Hair follicular keratinocyte (primary cell): ENCODE measurements at places on chromosomes 2 and 18. TPM values are rescaled to one million over a fixed set of nuclear protein-coding genes. Genes with fewer than 3 reads are reported as not detected.

Gene MREG
- total RNA-seq: 23.5 and 32.2 TPM in 2 replicates

Gene PRKAG3
- total RNA-seq: not detected in 2 replicates

Gene RAB17
- total RNA-seq: 2.7 and 4.8 TPM in 2 replicates

Gene C2orf81
- 3.6 and 4.8 TPM in 2 replicates for total RNA-seq

Gene CHRND
- not detected in 2 replicates for total RNA-seq

Gene NTSR2
- total RNA-seq: not detected in 2 replicates

Gene FBXO48
- 0.72 and 0.78 TPM in 2 replicates for total RNA-seq

Gene ZSWIM2
- not detected in 2 replicates for total RNA-seq

Gene ALKAL2
- total RNA-seq: not detected in 2 replicates

Gene PROM2
- 5.9 and 7.9 TPM in 2 replicates for total RNA-seq

Gene TDRD15
- not detected in 2 replicates for total RNA-seq

Gene ADRA2B
- 0.08 TPM in 1 of 2 replicates, not detected in the other for total RNA-seq

Gene DSG3
- total RNA-seq: 72.8 and 139 TPM in 2 replicates

Gene CFC1
- not detected in 2 replicates for total RNA-seq

Gene MBD2
- total RNA-seq: 45.1 and 55.5 TPM in 2 replicates

Gene ASB18
- total RNA-seq: not detected in 2 replicates

Gene ANKRD23
- 0.65 and 0.78 TPM in 2 replicates for total RNA-seq

Gene PAX8
- total RNA-seq: 3.5 and 3.7 TPM in 2 replicates

Gene TEKT4
- total RNA-seq: not detected in 2 replicates

Gene ALPG
- total RNA-seq: not detected in 2 replicates

Gene CCDC148
- total RNA-seq: 0.19 TPM in 1 of 2 replicates, not detected in the other

Gene PTRHD1
- total RNA-seq: 31.9 and 32.5 TPM in 2 replicates

Gene PRSS56
- not detected in 2 replicates for total RNA-seq

Gene CTNNA2
- not detected in 2 replicates for total RNA-seq
